ENCODE measurements at places on chromosomes 5 and 9.

- DNase-seq: peak; percentile 91
Observed at GRCh38 chr5:178461004-178461730, 129.0 kb downstream of the COL23A1 start.

- DNase-seq: peak; percentile 95
Observed at GRCh38 chr5:95861221-95861863, 38.8 kb upstream of the GLRX start.

- peak; percentile 90 for DNase-seq
Observed at GRCh38 chr5:132294728-132295504, 722 bp downstream of the SLC22A4 start.

DNA sequence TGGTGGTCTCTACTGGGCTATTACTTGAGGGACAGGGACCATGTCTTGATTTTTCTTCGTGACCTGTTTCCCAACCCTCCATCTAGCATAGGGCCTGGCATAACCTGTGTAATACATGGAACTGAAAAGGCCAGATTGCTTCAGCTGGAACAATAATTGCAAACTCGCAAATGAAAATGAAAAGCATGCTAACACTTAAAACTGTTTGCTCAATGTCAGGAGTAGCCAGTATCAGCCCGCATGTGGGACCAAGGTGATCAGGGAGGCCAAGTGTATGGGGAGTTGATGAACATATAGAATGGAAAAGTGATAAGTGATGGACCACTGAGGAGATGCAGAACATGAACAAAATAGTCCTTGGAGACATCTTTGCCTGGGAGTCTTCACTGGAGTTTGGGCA lies 25.2 kb downstream of the GLRX start:
- DNase-seq: no peak

GRCh38 chr5:54837093-54837492 lies 148.3 kb downstream of the ESM1 start:
- peak; percentile 38 for DNase-seq

DNA sequence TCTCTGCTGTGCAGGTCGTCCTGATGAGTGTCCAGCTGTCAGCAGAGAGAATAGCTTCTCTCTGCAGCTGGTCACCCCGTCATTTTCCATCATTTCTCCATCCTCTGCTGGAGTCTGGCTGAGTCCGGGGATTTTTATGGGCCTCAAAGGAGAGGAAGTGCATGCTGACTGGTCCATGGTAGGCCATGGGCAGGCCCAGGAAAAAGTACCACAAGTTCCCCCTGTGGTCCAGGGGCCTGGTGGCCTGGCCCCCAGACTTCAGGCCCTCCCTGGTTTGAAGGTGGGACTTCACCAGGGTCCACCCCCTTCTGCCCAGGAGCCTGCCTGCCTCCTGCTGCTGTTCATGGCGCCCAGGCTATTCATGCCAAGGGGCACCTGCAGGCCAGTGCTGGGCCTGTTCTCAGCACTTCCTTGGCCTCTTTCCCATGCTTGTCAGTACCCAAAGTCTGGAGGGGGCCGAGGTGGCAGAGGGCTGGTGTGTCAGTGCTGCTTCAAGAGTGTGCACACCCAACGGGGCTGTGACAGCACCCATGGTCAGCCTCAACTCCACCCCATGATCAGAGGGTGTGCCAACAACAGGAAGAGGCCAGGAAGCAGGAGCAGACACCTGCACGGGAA lies 7.3 kb upstream of the MTMR12 start:
- no peak for DNase-seq
